ENCODE measurements at places on chromosomes 16 and 17.

DNA sequence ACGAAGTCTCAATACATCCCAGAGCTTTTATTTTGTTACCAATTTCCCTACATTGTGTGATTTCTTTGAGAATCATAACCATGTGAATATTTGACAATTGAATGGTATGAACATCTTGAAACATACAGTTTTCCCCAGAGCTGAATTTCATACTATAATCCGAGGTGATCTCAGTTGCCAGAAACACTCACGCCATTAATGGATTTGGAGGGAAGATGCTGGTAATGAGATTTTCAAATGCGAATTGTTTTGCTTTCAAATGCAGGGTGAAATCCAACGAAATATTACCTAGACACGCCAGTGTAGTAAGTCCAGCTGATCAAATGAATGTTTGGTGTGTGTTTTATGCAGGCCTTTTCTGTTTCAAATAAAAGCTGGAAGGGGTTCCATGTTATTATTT, 277.8 kb upstream of the CDH5 start:
- DNase-seq: no peak

DNA sequence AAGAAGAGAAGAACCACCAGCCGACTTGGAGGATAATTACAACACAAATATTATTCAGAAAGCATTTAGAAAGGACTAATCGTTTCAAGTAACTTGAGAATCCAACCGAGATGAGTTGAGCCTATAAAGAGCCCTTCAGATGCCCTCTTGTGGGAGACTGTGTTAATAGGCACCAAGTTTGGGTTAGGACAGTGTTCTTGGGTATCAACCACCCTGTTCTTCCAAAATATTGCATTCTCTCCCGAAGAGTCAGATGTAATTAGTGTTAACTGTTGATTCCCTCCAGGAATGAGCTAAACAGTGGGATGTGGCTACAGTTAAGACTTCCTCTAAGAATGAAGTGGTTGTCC, 87.8 kb upstream of the NOL11 start:
- no peak for DNase-seq

DNA sequence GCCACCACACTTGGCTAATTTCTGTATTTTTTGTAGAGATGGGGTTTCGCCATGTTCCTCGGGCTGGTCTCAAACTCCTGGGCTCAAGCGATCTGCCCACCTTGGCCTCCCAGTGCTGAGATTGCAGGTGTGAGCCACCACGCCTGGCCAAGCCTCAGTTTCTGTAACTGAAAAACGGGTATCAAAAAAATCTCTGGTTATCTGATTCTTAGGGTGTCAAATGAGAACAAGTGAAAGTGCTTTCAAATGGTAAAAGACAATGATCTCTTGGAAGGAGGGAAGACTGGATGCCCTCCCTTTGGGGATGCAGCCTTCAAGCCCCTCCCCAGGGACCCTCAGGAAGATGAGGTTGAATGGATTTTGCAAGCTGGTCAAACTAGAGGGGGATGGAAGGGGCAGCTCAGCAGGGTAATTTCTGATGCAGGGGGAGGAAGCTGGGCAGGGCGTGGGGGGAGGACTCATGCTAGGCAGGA, 22.3 kb downstream of the ARHGAP23 start:
- no peak for DNase-seq

DNA sequence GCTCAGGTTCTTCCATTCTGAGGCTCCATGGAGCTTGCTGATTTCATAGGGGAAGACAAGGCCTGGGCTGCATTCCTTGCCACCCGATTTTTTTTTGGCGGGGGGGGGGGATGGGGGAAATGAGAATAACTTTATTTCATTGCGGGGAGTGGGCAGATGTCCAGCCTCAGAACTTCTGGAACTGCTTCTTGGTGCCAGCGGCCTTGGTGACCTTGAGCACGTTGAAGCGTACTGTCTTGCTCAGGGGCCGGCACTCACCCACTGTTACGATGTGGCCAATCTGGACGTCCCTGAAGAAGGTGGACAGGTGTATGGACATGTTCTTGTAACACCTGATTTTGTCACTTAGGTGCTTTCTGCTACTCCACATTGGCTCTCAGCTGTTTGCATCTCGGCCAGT, 8.3 kb upstream of the CENPT start:
- no peak for DNase-seq

DNA sequence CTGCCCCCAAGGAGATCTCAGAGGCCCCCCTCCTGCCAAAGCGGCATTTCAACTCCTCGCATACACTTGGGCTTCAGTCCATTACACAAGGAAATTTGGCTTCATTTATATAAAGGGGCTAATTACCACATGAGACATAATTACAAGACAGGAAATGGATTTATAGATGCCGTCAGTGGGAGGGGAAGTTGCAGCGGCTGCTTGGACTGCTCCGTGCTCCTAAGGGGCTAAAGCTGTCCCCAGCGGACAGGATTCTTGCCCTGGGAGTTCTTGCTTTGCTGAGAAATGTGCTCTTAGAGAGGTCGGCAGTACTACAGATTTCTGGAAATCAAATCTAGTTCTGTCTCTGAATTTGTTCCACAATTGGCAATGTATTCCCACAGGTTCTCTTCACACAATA, 57.2 kb upstream of the NLK start:
- no peak for DNase-seq

Measured in T-cell (primary cell).